NCI-H526 (cell line): ENCODE measurements at places on chromosomes 7 and 10.

GRCh38 chr7:2760098-2760889, 72.3 kb downstream of the AMZ1 start:
- DNase-seq = peak; percentile 36

DNA sequence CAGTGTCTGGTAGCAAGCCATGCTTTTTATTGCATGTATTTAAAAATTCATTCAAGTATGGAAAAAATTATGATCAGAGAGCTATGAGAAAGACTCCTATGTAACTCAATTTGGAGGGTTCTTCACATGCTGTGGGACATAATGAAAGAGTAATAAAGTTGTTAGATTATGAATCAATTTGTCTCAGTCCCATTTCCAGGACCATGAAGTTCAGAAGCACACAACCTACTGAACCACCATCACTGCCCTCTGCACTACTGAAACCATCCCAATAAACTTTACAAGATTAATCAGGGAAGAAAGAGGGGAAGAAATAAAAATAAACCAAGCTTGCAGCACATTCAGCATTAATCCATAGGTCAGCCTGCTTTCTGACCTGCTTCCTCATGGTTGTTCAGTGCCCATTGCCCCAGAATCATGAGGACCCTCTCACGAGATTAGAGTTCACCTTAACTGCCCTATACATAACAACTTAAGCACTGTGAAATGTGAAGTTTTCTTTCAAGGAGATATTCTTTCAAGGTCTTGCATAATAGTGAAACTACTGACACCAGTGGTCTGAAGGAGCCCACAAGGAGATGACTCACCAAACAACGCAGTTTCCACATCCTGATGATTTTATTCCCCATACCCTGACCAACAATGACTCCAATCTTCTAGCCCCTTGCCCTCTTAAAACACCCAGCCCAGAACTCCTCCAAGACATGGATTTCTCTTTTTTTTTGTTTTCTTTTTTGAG, 171.5 kb upstream of the ADCY1 start:
- no peak for DNase-seq

DNA sequence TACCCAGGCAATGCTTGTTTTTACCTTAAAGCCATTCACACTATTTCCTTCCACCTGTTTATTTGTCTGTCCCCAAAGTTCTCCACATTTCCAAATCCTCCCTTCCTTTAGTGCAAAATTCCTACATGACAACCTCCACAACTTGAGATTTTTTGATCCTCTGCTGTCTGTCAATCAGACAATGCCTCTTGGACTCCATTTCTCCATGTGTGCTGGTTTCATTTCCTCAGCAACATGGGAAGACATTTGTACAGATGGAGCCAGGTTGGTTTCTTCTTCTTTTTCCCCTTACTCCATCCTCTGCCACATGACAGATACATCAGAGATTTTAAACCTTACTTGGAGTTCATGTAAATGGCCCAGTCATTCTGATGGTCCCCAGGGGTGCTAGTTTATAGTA, 19.1 kb upstream of the GIMAP2 start:
- DNase-seq = no peak

DNA sequence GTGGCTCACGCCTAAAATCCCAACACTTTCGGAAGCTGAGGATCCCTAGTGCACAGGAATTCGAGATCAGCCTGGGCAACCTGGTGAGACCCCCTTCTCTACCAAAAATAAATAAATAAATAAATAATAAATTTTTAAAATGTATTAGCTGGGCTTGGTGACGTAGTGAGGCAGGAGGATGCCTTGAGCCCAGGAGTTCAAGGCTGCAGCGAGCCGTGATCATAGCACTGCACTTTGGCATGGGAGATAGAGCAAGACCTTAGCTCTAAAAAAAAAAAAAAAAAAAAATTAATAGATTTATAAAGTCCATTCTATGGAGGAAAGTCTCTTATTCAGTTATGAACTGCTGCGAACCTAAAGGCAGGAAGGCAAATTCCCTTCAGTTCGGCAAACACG, 1.1 kb upstream of the PTPN12 start:
- peak; percentile 45 for DNase-seq

GRCh38 chr7:157926107-157926506, 589.3 kb downstream of the DNAJB6 start:
- DNase-seq = no peak

DNA sequence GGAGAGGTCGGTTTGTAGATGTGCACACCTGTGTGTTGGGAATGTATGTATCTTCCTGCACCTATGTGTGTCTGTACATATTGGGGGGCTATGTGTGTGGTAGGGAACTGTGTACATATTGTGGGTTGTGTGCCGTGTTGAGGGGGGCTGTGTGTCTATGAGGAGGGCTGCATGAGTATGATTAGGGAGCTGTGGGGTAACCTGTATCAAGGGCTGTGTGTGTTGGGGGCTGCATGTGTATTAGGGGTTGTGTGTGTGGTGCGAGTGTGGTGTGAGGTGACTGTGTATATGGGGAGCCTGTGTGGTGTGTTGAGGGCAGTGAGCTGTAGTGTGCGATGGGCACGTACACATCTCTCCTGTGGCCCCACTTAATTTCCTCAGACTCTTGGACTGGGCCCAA, 22.2 kb upstream of the PAX2 start:
- DNase-seq = no peak

DNA sequence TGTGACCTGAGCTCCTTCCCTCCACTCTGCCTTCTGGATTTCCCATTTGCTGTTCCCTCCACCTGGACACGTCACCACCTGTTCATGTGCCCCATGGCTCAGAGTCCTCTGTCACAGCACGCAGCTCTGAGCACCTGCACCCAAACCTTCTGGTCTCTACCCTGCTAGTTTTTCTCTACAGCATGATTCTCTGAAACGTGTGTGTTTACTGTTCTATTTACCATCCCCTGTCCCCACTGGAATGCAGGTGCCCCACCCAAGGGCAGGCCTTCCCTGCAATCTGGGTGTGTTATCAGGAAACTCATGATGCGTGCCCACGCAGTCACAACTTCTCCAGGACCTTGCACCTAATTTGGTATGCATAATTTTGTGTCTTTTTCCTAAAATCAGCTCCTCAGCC, 284.4 kb upstream of the IGFBP3 start:
- DNase-seq = no peak

- no peak for DNase-seq
These were observed 160.0 kb downstream of the UBE2H start for GRCh38 chr7:129792721-129793120.

GRCh38 chr10:77121829-77122228, 515.8 kb downstream of the KCNMA1 start:
- no peak for DNase-seq

- DNase-seq = no peak
These were observed 46.2 kb downstream of the SEC61G start for GRCh38 chr7:54712820-54713219.

DNA sequence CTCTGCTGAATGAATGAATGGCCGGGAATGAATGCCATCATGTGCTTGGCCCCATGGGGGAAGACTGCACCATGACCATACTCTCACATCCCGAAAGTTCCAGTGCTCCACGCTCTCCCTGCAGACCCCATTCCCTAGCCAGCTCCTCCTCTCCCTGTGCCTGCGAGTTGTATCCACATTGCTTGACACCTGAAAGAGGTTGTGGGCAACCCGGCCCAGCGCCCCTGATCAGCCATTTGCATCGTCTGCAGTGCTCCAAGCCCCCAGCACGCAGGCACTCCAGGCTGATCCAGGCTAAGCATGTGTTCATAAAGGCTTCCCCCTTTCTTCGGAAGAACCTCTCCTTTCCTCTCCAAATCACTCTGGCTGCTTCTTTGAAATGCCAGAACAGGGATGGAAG, 354.4 kb upstream of the MKI67 start:
- no peak for DNase-seq

GRCh38 chr10:62856021-62856420, 39.9 kb upstream of the EGR2 start:
- DNase-seq = no peak

- peak; percentile 86 for DNase-seq
These were observed 69.0 kb upstream of the VOPP1 start for GRCh38 chr7:55641273-55641691.

- no peak for DNase-seq
These were observed 29.5 kb downstream of the PAX2 start for GRCh38 chr10:100774876-100775275.

DNA sequence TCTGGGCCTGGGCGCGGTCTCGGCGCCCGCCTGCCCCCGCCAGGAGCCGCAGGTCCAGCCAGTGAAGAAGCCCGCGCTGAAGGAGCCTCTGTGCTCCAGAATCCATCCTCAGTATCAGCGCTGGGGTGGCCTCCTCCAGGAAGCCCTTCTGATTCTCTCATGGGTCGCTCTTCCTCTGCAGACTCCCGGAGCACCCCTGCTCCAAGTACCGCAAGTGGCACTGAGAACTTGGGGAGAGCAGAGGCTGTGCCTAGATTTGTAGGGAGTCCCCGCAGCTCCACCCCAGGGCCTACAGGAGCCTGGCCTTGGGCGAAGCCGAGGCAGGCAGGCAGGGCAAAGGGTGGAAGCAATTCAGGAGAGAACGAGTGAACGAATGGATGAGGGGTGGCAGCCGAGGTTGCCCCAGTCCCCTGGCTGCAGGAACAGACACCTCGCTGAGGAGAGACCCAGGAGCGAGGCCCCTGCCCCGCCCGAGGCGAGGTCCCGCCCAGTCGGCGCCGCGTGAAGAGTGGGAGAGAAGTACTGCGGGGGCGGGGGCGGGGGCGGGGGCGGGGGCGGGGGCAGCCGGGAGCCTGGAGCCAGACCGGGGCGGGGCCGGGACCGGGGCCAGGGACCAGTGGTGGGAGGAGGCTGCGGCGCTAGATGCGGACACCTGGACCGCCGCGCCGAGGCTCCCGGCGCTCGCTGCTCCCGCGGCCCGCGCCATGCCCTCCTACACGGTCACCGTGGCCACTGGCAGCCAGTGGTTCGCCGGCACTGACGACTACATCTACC, at the start of gene ALOX5:
Gene ALOX5, plus strand, starts transcription at position 641 of the 774 bp plus-strand sequence. Its CDS starts 64 bp downstream, at position 705.
- peak; percentile 78 for DNase-seq

DNA sequence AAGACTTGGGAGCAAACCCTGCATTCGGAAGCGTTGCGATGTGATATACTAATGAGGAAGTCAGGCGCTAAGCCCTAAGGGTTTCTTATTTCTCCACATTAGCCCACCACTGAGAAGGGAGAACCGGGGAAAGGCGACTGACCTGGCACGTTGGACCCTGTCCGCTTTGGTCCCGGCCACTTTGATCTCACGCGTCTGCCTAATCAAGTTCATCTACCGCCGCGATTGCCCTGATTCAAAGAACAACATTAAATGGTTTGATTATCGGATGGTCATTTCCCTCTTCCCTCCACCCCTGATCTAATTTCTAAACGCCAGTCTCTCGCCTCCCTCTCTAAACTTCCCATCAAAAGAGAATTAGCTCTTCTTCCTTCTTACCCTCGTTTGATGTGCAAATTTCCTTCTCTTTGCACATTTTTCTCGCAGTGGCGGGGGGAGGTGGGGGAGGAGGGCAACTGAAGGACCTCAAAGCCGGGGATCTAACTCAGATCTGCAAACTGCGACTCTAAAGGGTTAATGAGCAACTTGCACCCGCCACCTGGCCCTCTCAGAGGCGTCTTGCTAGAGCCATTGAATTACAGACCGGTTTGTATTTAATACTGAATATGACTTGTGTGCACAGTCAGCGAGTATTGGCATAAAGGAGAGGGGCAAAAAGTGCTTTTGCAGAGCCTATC, 687 bp upstream of the DKK1 start:
- DNase-seq = no peak
